Hematopoietic multipotent progenitor cell treated with erythropoietin and hydrocortisone succinate and interleukin-3 and kit ligand, for 4 days (in vitro differentiated cells): ENCODE measurements at places on chromosomes 11 and 22.

- DNase-seq = no peak
Observed at GRCh38 chr22:44452531-44453420, 45.3 kb downstream of the RTL6 start.

GRCh38 chr22:29717789-29718188 lies 2.0 kb upstream of the CABP7 start:
- no peak for DNase-seq

DNA sequence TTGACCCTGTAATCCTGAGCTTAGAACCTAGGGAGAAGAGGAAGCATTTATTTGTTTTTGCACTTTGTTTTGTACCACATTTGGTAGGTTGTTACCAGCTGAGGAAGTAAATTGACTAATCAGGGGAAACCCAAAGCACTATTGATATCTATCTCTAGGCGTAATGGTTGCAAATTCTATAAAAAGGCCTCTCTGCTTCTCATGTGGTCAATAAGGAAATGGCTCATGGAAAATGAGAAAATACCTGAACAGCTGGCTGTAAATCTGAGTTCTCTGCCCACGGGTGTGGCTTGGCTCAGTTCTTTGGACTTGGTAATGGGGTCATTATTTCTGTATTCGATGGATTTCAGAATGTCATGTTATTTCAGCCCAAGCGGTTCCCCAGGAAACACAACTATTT lies 42.4 kb downstream of the BARX2 start:
- DNase-seq = no peak

DNA sequence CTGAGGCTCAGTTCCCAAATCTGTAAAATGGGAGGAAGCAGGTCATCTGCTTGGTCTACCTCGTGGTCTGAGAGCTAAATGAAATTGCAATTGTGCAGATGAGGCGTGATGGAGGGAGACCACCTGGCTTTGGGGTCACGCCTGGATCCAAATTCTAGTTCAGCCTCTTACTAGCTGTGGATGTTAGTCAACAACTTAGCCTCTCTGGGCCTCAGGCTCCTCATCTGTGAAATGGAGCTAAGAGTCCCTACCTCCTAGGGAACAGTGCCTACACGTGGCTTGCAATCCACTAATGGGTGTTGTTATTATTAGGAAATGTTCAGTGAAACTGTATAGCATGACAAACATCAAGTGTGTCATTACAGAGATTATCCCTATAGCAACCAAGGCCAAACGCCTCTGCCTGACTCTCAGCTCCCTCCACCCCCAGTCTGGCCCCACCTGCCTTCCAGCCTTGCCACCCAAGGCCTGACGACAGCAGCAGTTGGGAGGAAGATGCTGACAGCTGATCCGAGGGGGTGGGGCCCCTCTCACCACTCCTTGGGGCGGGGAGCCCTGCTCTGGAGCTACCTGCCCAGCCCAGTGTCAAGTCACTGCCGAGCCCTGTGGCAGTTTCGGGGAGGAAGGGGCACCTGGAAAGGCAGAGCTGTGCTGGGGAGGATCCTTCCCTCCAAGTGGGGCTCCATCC lies 1.7 kb upstream of the RHOD start:
- DNase-seq = peak; percentile 75

- DNase-seq = peak; percentile 36
Observed at GRCh38 chr11:76551400-76551799, 106.6 kb downstream of the EMSY start.

- DNase-seq = no peak
Observed at GRCh38 chr11:35151241-35151640, 12.3 kb downstream of the CD44 start.

- DNase-seq = no peak
Observed at GRCh38 chr11:45657496-45658260, 7.7 kb downstream of the CHST1 start.

GRCh38 chr22:19060356-19061009 lies 61.7 kb downstream of the DGCR2 start:
- DNase-seq = no peak

DNA sequence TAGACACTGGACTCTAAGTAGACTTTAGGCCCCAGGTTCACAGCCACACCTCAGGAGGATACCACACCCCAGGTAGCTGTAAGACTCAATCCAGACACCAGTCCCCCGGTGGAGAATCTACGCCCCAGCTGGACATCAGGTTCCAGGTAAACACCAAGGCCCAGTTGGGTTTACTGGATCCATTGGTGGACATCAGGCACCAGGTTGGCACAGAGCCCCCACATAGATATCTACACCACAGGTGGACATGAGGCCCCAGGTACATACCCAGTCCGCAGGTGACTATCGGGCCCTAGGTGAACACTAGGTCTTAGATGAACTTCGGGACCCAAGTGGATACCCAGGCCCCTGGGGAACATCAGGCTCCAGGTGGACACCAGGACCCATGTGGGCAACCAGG lies 58.9 kb upstream of the SEPTIN5 start:
- no peak for DNase-seq

GRCh38 chr11:9855579-9856287 lies 191.9 kb downstream of the SWAP70 start:
- no peak for DNase-seq

DNA sequence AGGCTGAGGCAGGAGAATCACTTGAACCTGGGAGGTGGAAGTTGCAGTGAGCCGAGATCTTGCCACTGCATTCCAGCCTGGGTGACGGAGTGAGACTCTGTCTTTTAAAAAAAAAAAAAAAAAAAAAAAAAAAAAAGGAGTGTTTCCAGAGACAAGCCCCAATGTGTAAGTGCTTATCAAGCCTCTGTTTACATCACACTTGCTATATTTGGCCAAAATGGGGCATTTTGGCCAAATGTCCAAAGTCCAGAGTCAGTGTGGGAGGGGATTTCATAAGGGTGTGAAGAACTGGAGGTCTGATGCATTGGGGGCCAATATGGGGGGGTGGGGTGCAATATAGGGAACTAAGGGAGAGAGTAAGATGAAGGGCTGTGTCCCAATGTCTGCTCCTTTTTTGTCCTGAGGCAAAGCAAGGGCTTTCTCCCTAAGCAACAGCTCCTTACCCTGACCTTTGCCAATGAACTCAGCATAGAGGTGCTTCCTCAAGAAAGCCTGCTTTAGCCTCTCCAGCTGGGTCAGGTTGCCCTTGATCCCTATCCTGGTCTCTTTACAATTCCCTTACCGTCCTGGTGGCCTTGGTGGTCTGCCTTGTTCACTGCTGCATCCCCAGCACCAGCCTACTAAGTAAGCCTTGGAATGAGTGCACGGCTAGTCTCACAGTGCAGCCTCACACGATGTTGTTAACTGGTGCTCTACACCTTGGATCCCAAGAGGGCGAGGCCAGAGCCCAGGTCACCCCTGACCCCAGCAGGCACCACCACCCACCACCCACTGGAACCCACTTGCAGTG lies 14.1 kb upstream of the BCR start:
- no peak for DNase-seq

- DNase-seq = no peak
Observed at GRCh38 chr11:69230856-69231425, 63.0 kb upstream of the MYEOV start.

- DNase-seq = no peak
Observed at GRCh38 chr11:12523180-12523924, 146.0 kb downstream of the PARVA start.

DNA sequence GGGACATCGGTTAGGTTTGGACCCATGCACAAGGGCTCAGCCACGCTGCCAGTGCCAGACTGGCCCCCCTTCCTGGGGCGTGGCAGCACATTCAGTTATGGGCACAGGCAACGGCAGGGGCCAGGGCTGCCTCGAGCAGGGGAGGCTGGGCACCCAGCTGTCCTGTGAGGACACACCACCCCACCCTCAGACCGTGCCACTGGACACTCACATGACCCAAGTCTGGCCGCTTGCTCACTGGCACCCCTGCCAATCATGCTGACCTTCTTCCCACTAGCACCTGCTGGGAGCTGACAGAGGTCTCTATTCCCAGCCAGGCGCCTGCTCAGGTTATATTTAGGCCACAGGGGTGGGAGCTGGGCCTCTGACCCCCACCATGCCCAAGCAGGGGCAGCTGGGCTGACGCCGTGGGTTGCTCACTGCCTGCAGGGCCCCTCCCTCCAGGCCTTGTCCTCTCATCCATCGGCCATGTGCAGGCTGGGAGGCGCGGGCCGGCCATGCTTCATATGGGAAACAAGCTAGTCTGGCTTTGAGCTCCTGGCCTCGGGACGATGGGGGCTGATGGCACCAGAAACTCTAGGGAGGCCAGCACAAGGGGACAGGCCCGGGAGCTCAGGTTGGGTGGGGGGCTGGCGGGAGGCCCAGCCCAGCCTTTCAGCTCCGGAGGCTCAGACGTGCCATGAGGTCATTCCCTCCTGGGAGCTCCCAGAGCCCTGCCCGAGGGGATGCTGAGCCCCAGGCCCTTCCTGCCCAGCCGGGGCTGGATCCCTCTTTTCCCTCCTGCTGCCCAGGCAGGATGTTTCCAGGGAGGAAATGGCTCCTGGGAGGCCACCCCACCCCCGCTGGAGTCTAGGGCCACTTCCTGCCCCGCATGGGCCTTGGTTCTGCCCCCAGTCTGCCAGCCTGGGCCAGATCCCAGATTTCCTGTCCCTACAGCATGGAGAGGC lies 15.2 kb upstream of the TBX1 start:
- no peak for DNase-seq

- no peak for DNase-seq
Observed at GRCh38 chr11:33043221-33043830, 4.0 kb downstream of the TCP11L1 start.

DNA sequence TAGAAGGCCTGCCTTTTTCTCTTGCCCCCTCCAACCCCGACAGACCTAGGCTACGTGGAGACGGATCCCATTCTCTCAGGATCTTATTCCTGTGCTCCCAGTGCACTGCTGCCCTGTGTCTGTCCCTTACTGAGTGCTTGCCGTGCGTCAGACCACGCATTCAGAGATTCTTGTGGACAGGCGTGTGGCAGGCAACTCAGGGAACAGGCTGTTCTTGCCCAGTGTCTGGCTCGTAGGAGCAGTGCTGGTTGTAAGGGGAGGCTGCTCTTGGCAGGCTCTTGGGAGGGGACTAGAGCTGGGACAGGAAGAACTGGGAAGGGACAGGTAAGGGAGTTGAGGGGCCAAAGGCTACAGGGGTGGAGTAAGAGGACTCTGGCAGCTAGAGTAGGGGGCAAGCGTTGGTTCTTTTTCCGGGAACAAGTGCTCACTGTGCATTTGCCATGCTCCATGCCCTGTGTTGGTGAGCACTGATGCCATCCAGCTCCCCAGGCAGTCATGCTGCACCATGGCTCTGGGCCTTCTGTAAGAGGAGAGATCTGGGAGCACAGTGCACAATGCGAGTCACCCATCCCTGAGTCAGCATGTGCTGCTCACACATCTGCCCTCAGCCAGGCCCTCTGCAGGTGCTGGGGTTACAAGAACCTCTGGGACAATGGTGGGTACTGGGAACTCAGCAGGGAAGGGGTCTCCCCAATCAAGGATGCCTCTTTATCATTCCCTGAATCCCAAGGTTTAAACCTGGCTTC lies 119.1 kb downstream of the TBC1D22A start:
- no peak for DNase-seq

DNA sequence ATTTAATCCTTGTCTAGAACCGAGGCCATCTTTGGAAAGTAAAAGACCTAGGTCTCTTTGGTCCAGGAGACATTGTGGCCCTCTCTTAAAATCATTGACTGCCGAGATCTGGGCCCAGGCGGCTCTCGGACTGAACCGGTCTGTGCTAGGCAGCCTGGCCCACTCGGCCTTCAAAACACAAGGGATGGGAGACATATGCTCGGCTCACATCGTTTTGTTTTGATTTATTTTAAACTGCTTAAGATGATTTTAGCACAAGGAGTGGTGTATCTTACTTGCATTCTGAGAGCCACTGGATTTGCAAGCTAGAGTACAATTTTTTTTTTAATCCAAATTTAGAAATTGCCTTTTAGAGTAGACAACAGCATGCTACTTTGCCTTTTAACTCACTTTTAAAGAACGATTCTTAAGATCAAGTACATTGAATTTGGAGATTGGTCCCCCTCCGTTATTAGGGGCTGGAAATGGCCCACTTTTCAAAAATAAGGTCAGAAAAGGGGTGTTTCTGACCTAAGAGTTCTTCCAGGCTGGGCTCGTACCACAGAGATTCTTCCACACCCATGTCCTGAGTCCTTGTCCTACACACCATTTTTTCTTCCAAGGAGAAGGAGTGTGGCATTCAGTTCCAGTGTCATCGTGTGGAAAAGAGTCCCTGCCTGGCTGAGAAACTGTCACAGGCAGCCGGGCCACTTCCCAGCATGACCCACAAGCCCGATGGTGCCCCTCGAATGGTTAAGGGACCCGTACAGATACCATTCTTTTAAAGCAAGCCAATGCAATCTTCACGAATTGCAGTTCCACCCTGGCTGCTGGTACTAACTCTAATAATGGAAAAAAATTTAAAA lies 80.5 kb upstream of the WNT7B start:
- DNase-seq = no peak

DNA sequence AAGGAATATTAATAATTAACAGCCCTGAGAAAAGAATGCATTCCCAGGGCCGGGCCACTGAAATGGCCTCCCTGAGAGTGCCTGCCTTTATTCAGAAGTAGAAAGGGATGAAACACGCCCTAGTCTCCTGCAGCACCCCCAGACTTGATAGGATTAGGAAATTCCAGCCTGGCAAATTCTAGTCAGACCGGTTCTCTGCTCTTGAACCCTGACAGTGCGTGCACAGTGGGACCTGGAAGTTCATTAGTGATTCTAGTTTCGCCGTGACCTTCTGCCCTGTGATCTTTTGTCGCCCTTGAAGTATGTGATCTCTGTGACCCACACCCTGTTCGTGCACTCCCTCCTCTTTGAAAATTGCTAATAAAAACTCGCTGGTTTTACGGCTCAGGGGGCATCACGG lies 2.1 kb upstream of the GSTP1 start:
- DNase-seq = no peak

GRCh38 chr11:44784436-44784760 lies 57.6 kb downstream of the TSPAN18 start:
- DNase-seq = peak; percentile 36

DNA sequence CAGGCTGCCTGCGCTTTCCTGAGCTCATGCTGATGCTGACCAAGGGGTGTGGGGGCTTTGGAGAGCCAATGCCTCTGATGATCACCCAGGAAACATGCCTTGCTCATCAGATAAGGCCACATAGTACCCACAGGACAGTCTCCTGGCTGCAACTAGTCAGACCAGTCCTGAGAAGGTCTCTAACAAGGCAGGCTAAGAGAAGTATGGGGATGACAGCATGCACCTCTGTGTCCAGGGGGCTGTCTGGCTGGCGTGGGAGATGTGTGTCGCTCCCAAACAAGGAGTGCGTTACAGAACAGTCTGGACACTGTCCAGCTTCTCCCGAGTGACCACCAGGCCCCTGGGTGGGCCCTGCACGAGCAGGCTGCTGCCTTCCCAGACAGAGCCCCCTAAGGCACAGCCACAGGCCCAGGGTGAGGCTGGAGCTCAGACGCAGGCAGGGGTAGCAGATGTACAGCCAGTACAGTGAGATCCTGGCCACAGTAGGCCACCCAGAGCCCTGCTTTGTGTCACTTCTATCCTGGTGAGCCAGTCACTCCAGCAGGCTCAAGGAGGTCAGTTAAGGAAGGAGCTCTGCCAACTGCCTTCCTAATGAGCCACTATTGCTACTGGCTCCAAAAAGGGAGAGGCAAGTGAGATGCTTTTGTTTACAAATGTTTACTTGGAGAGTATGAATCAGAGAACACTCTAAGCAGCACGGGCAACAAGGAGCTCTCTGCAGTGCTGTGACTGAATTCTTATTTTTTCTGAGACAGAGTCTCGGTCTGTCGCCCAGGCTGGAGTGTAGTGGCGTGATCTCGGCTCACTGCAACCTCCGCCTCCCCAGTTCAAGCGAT lies 66.0 kb upstream of the CLTCL1 start:
- no peak for DNase-seq

GRCh38 chr22:42944409-42944808 lies 70.5 kb downstream of the PACSIN2 start:
- DNase-seq = no peak

- peak; percentile 68 for DNase-seq
Observed at GRCh38 chr11:125110506-125110905, 920 bp downstream of the TMEM218 start.

- peak; percentile 52 for DNase-seq
Observed at GRCh38 chr22:30178181-30179126, 68.1 kb downstream of the LIF start.
